ENCODE measurements at places on chromosomes 2 and 18.
A peak's percentile ranks its signal among the peaks of the same experiment; 100 is the strongest.

- no peak for DNase-seq
Observed at GRCh38 chr2:201430839-201431238, 20.4 kb downstream of the TRAK2 start.

DNA sequence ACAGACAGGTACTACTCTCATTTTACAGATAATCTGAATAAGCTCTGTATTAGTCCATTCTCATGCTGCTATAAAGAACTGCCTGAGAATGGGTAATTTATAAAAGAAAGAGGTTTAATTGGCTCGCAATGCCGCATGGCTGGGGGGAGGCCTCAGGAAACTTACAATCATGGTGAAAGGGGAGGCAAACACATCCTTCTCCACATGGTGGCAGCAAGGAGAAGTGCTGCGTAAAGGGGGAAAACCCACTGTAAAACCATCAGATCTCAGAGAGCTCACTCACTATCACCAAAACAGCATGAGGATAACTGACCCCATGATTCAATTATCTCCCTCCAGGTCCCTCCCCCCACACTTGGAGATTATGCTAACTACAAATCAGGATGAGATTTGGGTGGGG lies 254.4 kb downstream of the KCNE4 start:
- peak; percentile 39 for DNase-seq

DNA sequence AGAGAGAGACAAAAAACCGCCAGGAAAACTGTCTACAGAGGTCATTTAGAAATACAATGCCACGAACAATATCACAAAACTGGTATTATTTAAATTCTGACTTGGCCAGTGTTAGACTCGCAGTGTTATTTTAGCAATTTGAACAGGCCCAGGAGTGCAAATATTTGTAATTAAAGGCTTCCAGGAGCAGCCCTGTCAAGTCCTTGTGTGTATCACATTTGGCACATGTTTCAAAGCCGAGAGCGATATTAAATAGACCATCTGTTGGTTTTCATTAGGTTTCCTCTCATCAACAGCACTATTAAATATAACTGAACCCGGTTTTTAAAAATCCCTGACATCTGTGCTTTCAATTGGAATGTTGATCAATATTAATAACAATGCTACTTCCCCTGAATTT lies 656.9 kb downstream of the TSN start:
- no peak for DNase-seq

GRCh38 chr2:178270338-178270737 lies 76.0 kb downstream of the OSBPL6 start:
- DNase-seq, result no peak

DNA sequence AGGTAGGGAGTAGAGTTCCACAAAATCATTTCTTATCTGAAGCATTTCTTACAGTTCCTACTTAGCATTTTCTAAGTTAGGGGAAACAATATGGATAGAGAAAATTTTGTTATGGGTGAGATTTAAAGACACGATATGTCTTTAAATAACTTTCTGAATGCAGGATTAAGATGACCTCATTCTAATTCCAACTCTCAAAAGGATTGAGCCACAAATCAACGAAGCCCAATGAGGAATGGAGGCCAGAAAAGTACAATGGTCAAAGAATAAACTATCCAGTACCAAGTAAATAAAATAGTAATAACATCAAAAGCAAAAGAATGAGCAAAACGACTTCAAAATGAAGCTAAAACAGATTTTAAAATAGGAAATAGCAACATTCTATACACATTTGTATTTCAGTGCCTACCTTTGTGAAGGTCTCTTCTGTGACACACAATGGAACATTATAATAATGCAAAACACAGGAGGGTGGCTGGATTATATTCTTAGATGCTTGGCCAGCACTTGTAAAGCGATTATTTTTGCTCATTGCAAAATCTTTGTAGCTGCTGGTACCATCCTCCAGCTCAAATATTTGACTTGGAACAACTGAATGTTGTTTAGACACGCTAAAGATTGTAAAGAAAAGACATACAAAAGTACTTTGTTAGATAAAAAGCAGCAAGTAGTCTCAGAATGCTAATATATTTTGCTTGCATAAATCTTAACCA lies 33.8 kb downstream of the HNRNPLL start:
- DNase-seq, result no peak

DNA sequence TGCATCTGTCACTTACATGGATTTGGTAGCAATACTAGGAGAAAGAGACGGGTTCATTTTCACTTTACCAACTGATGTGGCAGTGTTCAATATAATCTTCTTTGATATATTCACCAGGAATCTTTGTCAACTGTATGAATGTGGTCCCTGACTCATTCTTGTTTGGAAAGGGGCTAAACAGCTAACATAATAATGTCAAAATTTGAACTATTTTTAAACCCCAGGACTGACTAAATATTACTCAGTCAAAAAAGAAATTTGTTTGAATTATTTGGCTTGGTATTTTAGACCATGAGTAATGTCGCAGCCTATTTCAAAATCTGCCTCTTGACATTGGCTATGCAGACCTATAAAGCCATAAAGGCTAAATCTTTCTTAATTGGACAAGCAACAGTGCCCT lies 413.7 kb upstream of the RGPD4 start:
- peak; percentile 1 for DNase-seq

DNA sequence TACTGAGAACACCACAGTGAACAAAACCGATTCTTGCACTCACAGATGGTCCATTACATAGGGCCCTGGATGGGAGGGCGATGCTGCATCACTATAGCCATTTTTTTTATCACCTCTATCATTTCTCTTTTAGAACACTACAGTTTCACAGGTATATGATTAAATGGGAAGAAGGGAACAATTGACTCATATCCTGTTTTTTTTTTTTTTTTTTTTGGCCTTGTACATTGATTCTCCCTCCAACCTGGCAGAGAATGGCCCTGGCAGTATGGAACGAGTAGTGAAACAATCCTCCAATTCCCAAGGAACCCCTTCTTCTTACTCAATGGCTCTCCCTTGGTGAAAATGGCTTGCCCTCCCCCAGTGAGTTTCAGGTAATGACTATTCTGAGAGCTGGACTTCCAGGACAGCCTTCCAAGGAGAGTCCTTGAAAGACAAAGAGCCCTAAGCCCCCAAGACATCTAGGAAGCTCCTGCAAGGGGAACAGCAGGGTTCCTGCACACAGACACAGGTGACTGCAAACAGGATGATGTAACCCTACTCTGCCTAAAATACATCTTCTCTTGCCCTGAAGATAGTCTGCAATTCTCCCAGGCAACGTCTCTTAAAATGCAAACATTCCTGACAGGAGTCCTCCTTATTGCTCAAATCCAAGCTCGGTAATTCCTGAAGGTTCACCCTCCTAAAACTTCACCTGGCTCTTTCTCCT lies 405.4 kb downstream of the SETBP1 start:
- no peak for DNase-seq

GRCh38 chr2:119592436-119592835 lies 48.2 kb downstream of the CFAP221 start:
- DNase-seq, result no peak
